Thoracic aorta (tissue), 2 donors: ENCODE measurements at places on chromosomes 16 and 17. TPM values are rescaled to one million over a fixed set of nuclear protein-coding genes. Genes with fewer than 3 reads are reported as not detected.

- H3K27ac ChIP-seq = no peak overlapping the region
- DNase-seq = no peak
- H3K4me1 ChIP-seq = peaks cover 38% of the 10 kb centered on the region
- H3K4me3 ChIP-seq = no peak overlapping the region
- H3K27me3 ChIP-seq = no peaks in the 10 kb centered on the region
Measured at GRCh38 chr17:57940231-57940630, 15.0 kb downstream of the CUEDC1 start.

Gene HSPB9
- not detected for total RNA-seq

- H3K4me1 ChIP-seq = no peaks in the 10 kb centered on the region
- no peaks in the 10 kb centered on the region for H3K27me3 ChIP-seq
- H3K36me3 ChIP-seq = peaks cover 4% of the 10 kb centered on the region
- no peak overlapping the region for H3K27ac ChIP-seq
- no peak overlapping the region for H3K4me3 ChIP-seq
Measured at GRCh38 chr17:78414178-78415162, 36.0 kb downstream of the PGS1 start.

DNA sequence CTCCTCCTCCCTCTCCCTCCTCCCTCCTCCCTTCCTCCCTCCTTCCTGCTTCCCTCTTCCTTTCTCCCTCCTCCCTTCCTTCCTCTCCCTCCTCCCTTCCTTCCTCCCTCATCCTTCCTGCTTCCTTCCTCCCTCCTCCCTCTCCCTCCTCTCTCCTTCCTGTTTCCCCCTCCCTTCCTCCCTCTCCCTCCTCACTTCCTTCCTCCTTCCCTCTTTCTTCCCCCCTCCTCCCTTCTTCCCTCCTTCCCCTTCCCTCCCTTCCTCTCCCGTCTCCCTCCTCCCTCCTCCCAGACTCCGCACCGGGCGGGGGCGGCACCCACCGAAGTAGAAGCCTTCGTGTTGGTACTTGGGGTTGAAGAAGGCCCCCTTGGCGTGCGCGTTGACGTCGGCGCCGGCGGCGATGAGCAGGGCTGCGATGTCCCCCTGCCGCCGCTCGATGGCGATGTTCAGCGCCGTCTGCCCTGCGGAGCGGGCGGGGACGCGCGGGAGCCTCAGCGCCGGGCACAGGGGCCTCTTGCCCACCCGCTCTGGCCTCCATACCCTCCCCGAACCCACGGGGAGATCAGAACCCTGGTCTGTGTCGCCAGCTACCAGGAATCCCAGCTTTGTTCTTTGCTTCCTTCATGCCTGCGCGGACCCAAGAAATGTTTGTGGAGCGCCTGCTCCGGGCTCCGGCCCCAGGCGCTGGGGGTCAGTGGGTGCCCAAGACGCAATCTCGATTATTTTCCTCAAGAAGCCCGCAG is 22.2 kb downstream of the TRPV3 start:
- DNase-seq = no peak
- H3K36me3 ChIP-seq = no peaks in the 10 kb centered on the region
- H3K27ac ChIP-seq = no peak overlapping the region
- H3K4me3 ChIP-seq = peak overlapping the region; percentile 52
- no peaks in the 10 kb centered on the region for H3K27me3 ChIP-seq
- H3K4me1 ChIP-seq = peaks cover 2% of the 10 kb centered on the region

DNA sequence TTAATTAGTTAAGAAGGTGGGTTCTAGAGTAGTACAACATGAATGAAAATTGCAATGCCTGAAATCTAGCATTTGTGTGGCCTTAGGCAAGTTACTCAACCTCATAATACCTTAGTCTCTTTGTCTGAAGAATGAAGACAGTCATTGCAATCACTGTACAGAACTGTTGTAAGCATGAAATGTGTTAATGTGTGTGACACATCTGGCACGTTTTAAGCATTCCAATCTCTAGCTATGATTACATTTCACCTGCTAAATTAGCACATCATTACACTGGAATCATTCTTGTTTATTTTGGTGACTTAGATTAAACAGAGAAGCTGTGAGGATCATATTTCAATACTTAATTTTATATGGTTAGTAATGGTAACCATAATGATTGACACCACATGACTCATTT is 629.7 kb upstream of the KIF2B start:
- H3K36me3 ChIP-seq = no peaks in the 10 kb centered on the region
- no peaks in the 10 kb centered on the region for H3K27me3 ChIP-seq
- H3K4me3 ChIP-seq = no peak overlapping the region
- no peak overlapping the region for H3K27ac ChIP-seq
- H3K4me1 ChIP-seq = no peaks in the 10 kb centered on the region
- no peak for DNase-seq

Gene HEATR9
- not detected for total RNA-seq

DNA sequence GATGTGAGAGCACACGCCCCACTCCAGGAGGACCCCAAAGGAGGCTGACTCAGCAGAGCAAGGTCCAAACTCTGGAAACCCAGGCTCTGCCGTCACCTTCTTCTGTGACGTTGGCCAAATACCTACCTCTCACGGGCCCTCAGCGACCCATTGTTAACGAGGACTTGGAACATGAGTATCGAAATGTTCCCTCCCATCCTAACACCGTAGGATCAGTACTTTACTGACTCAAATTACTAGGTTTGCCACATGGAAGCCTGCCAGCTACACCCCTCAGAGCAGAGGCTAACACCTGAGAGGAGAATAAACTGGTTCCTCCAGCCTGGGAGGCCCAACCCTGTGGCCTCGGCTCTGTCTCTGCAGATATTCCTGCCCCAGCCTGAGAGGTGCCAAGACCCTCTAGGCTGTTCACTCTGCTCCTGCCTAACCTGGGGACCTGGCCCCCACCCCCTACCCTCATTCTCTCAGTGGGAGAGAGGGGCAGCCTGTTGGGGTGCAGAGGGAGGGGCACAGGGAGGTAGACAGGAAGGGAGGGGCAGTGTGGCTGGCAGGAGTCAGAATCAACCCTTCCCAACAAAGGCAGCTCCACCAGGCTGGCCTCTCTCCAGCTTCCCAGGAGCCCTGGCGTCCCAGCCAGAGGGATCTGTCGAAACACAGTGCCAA is 4.4 kb downstream of the PITPNM3 start:
- H3K36me3 ChIP-seq = no peaks in the 10 kb centered on the region
- peaks cover 14% of the 10 kb centered on the region for H3K4me1 ChIP-seq
- H3K27me3 ChIP-seq = no peaks in the 10 kb centered on the region

Gene DYNLL2
- 28.5 TPM for total RNA-seq

Gene LPO
- not detected for total RNA-seq

Gene PIPOX
- 4.3 TPM for total RNA-seq

DNA sequence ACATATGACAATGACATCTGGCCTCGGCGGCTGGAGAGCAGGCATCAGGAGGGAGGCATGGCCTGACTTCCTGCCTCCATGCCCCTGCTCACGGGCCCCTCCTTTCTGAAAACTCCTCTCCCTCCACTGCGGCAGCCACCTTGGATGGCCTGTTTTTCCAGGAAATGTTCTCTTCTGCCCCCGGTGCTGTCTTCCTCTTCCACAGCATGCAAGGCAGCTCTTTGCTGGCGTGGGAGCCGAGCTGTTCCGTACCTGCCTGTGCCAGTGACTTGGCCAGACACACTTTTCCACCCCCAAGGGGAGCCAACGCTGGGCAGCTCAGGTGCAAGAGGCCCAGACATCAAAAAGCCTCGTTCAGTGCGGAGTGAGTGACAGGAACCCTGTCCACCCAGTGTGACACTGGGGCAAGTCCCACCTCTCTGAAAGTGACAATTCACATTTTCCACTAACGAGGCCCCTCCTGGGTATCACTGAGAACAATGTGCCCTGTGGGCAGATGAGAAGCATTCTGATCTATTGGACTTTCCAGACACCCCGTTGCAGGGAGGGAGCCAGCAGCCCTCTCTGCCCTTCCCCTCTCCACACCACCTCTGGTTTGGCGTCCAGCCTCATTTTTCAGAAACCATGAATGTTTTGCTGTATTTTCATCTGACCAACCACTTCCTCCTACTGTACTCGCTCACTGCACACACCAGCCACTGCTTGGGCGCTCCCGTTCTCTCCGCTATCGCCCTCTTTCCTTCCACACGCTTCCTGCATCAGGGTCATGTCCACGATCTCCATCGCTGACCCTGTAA is 31.2 kb downstream of the NSMCE1 start:
- no peaks in the 10 kb centered on the region for H3K27me3 ChIP-seq
- no peak for DNase-seq
- peaks cover 15% of the 10 kb centered on the region for H3K4me1 ChIP-seq
- no peak overlapping the region for H3K4me3 ChIP-seq
- peak overlapping the region; percentile 57 for H3K27ac ChIP-seq

DNA sequence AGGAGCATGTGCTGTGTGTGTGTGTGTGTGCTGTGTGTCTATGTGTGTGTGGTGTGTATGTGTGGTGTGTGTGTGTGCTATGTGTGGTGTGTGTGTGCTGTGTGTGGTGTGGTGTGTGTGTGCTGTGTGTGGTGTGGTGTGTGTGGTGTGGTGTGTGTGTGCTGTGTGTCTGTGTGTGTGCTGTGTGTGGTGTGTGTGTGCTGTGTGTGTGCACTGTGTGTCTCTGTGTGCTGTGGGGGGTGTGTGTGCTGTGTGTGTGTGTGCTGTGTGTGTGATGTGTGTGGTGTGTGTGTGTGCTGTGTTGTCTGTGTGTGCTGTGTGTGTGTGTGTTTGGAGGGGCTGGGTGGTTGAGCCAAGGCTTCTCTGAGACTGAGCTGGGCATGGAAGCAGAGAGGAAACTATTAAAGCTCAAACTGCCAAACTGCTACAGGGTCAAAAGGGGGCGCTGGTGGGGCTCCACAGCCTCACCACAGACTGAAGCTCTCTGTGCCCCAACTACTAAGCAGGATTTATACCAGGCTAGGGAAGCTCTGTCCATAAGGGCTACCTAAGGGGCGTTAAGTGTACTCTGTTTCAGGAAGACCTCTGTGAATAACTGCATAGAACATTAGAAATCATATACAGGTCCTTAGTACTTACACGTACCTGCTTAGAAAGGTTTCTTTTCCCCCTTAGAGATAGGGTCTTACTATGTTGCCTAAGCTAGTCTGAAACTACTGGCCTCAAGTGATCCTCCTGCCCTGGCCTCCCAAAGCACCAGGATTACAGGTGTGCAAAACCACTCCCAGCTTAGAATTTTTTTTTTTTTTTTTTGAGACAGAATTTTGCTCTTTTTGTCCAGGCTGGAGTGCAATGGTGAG is 27.8 kb upstream of the GHDC start:
- DNase-seq = no peak
- H3K27ac ChIP-seq = no peak overlapping the region
- peaks cover 35% of the 10 kb centered on the region for H3K36me3 ChIP-seq
- H3K27me3 ChIP-seq = no peaks in the 10 kb centered on the region

DNA sequence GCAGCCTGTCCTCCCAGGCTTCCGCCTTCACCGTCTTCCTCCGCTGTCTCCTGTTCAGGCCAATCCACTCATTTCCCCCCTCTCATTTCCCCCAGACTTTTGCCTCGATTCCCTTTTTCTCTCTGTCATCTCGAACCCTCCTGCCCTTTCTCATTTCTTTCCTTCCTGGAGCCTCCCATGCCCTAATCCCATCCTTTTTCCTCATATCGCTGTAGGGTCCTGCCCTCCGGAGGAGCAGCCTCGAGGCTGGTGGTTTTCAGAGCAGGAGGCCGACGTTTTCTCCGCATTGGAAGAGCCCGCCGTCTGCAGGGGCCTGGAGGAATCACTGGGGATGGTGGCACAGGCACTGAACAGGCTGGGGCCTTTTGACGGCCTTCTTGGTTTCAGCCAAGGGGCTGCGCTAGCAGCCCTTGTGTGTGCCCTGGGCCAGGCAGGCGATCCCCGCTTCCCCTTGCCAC is 597 bp downstream of the OVCA2 start:
- H3K27me3 ChIP-seq = no peaks in the 10 kb centered on the region
- H3K4me3 ChIP-seq = peak overlapping the region; percentile 92
- no peaks in the 10 kb centered on the region for H3K36me3 ChIP-seq
- H3K4me1 ChIP-seq = peaks cover 29% of the 10 kb centered on the region

- H3K4me3 ChIP-seq = no peak overlapping the region
- no peak for DNase-seq
- no peaks in the 10 kb centered on the region for H3K4me1 ChIP-seq
- no peaks in the 10 kb centered on the region for H3K36me3 ChIP-seq
- H3K27me3 ChIP-seq = no peaks in the 10 kb centered on the region
Measured at GRCh38 chr17:6679241-6679640, 27.7 kb downstream of the C17orf100 start.

Gene HLF
- 12.5 TPM for total RNA-seq
